ENCODE measurements at places on chromosomes 1 and 21.

DNA sequence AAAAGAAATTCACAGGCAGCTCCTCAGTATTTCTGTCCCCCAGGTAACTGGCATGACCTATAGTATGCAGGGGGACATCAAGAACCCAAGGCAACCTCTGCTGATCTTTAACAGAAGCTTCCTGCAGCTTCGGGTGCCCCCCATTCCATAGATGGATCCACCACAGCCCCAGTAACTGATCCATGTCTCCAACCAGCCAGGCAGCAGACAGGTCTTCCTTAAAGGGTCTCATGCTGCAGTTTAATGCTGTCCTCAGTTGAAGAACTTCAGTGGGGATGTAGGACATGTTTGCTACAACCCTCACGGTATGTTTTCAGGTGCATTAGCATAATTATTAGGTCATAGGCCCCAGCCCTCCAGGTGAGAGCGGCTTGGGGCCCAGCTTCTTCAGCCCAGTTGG, 90.9 kb upstream of the OLIG2 start:
- DNase-seq: no peak

GRCh38 chr1:153682730-153683129, 4.2 kb downstream of the NPR1 start:
- no peak for DNase-seq

DNA sequence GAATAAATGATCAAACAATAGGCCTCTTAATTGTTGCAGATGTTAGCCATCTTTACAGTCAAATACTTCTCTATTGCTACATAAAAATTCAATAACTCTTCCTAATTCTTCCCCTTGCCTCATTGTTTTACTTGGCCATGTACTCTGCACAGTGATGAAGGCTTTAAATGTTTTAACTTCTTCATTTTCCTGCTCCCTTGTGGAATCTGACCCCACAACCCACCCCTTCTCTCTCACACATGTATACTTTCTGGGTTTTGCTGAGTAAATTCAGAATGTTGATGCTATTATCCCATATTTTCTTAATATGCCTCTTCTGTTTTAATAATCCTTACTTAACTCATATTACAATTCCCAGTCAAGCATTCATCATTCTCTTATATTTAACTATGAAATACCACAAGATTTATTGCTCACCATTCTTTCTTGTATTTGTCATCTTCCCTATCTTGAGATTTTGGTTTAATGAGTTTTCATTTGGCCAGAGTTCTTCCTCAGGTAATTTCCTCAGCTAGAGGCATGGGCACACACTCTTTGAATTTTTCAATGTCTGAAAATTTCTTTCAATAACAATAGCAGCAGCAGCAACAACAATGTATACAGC, 327.8 kb upstream of the USP24 start:
- DNase-seq: no peak

DNA sequence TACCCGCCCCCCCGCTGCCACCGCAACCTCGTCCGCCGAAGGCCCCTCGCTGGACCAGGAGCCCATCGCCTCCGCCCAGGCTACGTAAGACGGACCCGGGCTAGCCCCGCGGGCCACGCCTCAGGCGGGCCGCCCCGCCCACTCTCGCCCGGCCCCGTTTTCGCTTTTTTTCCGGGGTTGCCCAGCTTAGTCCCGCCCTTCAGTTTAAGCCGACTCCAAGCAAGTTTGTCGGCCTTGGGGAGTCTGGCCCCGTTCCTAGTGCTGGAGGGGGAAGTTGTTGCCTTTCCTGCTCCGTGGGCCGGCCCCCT, 3.0 kb downstream of the RUSC1 start:
- peak; percentile 54 for DNase-seq

GRCh38 chr1:63931468-63931867, 157.7 kb downstream of the ROR1 start:
- DNase-seq: no peak

- DNase-seq: no peak
Observed at GRCh38 chr1:150874455-150875196, 1.8 kb downstream of the ARNT start.

GRCh38 chr1:151831605-151832004, at the start of gene RORC:
TSS of gene RORC (minus strand) at chr1:151831802. CDS start at chr1:151831764, 38 bp downstream.
- peak; percentile 41 for DNase-seq

GRCh38 chr1:215566556-215567490, at the start of gene KCTD3:
TSS of gene KCTD3 (plus strand) at chr1:215567304. CDS start at chr1:215567686, 382 bp downstream.
- DNase-seq: peak; percentile 85

GRCh38 chr1:223815020-223815853, 30.5 kb downstream of the TP53BP2 start:
- no peak for DNase-seq

- DNase-seq: no peak
Observed at GRCh38 chr1:232949636-232950196, 695 bp upstream of the NTPCR start.

- no peak for DNase-seq
Observed at GRCh38 chr1:212254853-212255363, 30.3 kb upstream of the PPP2R5A start.

DNA sequence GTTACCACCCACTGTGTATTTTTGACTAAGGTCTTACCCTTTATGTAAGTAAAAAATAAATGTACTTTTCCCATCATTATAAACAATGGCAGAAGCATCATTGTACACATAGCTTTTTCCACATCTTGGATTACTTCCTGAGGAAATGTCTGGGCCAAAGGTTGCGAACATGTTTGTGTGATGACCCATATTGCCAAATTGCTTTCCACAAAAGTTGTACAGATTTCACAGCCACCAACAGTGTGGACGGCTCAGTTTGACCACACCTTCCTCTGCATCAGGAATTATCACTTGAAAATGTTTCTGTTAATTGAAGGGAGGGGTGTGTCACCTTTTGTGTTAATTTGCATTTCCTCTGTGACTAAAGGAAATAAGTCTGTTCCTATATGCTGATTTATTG, 25.7 kb downstream of the AKNAD1 start:
- DNase-seq: no peak

DNA sequence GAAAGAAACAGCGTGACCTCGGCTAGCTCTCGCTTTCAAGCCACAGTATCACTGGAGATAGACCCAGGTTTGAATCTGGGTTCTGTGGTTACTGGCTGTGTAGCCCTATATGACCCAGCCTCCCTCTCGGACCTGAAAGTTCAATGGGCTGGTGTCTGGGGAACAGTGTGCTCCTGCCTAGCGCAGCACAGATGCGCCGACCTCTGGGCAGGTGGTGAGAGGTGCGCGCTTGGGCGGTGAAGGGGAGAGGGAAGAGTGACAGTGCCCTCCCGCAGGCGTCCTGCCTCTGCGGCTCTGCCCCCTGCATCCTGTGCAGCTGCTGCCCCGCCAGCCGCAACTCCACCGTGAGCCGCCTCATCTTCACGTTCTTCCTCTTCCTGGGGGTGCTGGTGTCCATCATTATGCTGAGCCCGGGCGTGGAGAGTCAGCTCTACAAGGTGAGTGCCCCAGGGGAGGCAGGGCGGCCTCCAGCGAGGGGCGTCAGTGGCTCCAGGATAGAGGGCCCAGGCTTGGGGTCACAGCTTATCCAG, 10.5 kb downstream of the SERINC2 start:
- DNase-seq: no peak

DNA sequence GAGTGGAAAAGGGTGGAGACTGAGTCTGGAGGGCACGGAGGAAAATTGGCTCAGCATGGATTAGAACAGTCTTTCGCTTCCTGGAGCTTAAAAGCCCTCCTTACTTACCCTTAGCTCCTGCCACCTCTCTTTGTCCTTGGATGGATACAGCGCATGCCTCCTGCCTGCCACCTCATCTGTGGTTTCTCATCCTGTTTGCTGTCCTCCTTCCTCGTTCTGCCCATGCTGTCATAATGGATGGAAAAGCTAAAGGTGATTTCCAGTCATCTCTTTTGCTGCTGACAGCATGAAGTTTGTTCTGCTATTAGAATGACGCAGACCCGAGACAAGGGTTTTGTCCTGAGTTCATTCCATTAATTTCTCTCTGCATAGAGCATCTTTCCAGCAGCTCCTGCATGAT, 425.9 kb downstream of the KIF26B start:
- no peak for DNase-seq

- DNase-seq: no peak
Observed at GRCh38 chr1:157961805-157962762, 31.4 kb upstream of the KIRREL1 start.

- DNase-seq: no peak
Observed at GRCh38 chr1:27592931-27593677, 10.8 kb downstream of the AHDC1 start.
